Activated T-helper 17 cell treated with anti-CD3 and anti-CD28 coated beads, Interleukin-2, amount 50 U/mL, for 72 hours (primary cell): ENCODE measurements at places on chromosomes 2 and 18. TPM values are rescaled to one million over a fixed set of nuclear protein-coding genes. Genes with fewer than 3 reads are reported as not detected.

SNED1 gene
- 3.0 TPM for total RNA-seq

ZNF396 gene
- total RNA-seq, result 0.87 TPM

UGT1A5 gene
- not detected for total RNA-seq

KCTD18 gene
- 10.8 TPM for total RNA-seq

PARD6G gene
- 1.5 TPM for total RNA-seq

SPATA3 gene
- 2.2 TPM for total RNA-seq

AQP12B gene
- total RNA-seq, result not detected

GPR55 gene
- 19.9 TPM for total RNA-seq

IRS1 gene
- 0.77 TPM for total RNA-seq

SOS1 gene
- 116 TPM for total RNA-seq

SERPINB13 gene
- not detected for total RNA-seq

EMILIN1 gene
- 0.93 TPM for total RNA-seq

RGPD3 gene
- total RNA-seq, result 0.35 TPM

ITGB6 gene
- total RNA-seq, result not detected

OTX1 gene
- total RNA-seq, result not detected

LGALSL gene
- total RNA-seq, result 2.2 TPM

TUBA4B gene
- not detected for total RNA-seq

HRH4 gene
- total RNA-seq, result 2.2 TPM

IL18R1 gene
- 27.7 TPM for total RNA-seq

CYS1 gene
- not detected for total RNA-seq

DSG1 gene
- total RNA-seq, result not detected

GDF7 gene
- 0.02 TPM for total RNA-seq

SLC39A10 gene
- 102 TPM for total RNA-seq

SERPINB2 gene
- total RNA-seq, result not detected

ALPI gene
- not detected for total RNA-seq

NXPH2 gene
- total RNA-seq, result not detected

IL1F10 gene
- total RNA-seq, result not detected

ACTR1B gene
- total RNA-seq, result 68.7 TPM

TAF4B gene
- total RNA-seq, result 14.1 TPM

NDUFS1 gene
- 104 TPM for total RNA-seq

MDH1B gene
- 1.1 TPM for total RNA-seq

ACVR2A gene
- 1.9 TPM for total RNA-seq

PID1 gene
- total RNA-seq, result not detected

ALK gene
- total RNA-seq, result not detected

AMER3 gene
- not detected for total RNA-seq

OR6B2 gene
- not detected for total RNA-seq
